ENCODE measurements at places on chromosomes 4 and X.
A peak's percentile ranks its signal among the peaks of the same experiment; 100 is the strongest.

DNA sequence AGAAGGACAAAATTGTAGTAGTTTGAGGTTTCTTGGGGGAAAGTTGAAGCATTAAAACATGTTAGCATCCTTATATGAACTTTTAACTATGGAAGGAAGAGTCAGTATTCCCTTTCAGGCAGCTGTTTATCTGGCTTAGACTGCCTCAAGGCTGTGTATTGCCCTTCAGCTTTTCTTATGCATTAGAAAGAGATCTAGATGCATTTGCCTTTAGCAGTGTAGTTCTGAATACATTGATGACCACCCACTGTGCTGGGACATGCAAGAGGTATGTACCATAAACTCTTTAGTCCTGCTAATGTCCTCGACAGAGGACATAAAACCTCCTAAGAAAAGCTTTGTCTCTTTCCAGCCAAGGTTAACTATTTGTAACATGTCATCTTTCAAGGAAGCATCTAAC, 2.9 kb downstream of the FAM200B start:
- no peak for DNase-seq

DNA sequence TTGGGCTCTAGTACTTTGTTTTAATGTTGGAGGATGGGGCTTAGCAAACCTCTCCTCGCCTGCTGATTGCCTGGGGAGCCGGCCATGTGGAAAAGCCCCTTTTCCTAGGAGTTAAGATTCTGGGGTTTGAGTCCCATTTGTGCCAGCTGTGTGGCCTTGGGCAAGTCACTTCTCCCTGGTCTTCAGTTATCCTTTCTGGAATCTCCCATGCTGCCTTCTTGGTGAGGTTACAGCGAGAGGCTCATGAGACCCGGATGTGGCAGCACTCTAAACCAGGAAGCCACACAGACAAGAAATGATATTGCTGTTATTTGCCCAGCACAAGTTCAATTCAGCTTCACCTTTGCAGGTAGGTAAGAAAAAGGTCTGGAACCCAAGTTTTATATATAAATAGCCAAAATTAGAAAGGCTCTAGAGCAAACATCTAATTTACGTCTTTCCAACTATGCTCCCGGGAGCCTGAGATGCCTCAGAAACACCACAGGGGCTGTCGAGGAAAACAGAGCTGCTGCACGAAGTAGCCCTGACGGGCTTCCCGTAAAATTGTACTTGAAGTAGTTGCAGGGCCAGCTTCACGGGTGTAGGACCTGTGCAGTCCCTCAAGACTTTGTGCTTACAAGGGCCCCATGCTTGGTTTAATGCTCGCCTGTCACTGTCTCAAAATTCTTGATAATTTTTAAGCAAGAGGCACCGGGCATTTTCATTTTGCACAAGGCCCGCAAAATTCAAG, 8.3 kb upstream of the SASH3 start:
- no peak for DNase-seq

- DNase-seq, result no peak
Measured at GRCh38 chr4:29734343-29735213, 985.6 kb upstream of the PCDH7 start.

- DNase-seq, result peak; percentile 90
Measured at GRCh38 chr4:109560687-109561461, 828 bp downstream of the MCUB start.

DNA sequence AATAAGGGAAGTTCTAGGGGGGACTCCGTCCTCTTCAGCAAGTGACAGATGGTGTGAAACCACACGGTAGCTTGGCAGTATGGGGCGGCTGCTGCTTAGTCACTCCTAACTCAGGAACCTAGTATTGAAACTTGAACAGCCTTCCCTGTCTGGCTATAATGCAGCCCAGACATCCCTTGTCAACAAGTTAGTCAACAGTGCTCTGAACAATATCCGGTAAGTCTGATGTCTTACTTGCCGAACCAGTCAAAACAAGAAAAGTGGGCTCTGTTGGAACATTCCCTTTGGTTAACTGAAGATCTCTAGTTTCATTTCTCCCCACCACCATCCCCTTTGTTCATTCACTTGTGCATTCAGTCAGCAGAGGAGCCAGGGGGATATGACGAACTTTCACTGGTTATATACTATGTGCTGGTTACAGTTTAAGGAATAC, 18.7 kb upstream of the CXCL13 start:
- peak; percentile 32 for DNase-seq

DNA sequence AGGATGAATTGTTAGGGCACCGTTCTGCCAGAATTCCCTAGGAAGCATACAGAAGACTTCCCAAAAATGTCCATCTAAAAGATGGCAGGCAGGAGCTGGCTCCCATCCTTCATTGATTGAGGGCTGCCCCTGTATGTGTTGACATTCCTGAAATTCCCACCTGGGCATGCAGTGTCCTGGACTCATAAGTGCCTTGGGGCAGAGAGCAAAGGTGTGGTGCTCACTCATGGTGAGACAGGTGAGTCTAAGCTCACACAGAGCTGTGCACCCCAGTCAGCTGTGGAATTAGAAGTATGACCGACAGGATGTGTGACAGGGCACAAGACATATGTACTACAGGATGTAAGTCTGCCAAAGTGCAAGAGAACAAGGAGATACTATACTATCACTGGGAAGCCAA, 271.9 kb downstream of the MID1IP1 start:
- no peak for DNase-seq

- no peak for DNase-seq
Measured at GRCh38 chr4:122873821-122874593, 47.4 kb downstream of the FGF2 start.

DNA sequence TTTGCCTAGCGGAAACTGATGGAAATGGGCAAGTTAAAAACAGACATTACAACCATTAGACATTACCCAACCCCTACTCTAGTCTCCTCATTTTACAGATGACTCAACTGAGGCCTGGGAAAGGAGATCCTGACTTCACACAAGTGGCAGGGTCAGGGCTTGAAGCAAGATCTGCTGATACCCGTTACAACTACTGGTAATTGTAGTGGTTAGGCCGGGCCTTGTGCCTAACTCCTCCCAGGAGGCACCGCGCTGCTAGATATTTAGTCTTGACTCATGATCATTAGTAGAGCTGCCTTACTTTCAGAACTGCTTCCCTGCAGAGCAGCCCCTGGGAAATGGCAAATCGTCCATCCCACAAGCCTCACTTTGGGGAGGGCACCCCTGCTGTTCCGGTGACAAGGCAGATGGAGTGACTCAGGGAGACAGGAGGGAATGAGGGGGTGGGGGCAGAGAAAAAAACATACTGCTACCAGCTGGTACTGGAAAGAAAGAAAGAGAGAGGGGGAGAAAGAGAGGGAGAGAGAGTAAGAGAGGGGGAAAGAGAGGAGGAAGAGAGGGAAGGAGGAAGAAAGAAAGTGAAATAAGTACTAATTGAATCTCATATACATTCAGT, 12.2 kb downstream of the ARHGEF6 start:
- peak; percentile 84 for DNase-seq

DNA sequence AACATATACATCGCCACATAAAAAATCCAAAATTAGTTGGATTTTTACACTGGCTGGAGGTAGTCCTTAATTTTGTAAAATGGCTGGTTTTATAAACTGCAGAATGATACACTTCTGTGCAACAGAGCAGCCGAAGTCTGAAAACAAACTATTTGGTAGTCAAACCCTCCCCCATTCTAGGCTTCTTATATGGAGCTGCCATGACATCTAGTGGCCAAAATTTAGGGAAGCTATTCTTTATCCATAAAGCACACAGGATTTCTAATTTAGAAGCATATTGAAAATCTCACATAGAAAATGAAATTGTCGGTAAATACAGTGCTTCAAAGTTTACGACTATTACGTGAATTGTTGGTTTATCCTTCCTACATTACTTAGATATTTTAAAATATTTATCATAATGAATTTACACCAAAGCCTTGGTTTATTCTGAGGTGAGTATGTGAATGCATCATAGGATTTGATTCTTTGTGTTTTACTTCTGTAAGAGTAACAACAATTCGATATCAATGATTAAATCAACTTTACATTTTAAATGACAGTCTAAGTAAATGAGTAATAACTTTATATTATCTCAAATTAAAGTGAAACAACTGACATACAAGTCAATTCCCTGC, 113.4 kb upstream of the FAM241A start:
- DNase-seq, result peak; percentile 59

GRCh38 chrX:129718676-129719075, 20.1 kb upstream of the XPNPEP2 start:
- DNase-seq, result no peak

- peak; percentile 49 for DNase-seq
Measured at GRCh38 chr4:48195374-48195773, 61.3 kb upstream of the TXK start.

GRCh38 chr4:147778942-147779341, 47.1 kb downstream of the ARHGAP10 start:
- no peak for DNase-seq

GRCh38 chr4:187598196-187598595, 397.4 kb upstream of the ZFP42 start:
- no peak for DNase-seq

DNA sequence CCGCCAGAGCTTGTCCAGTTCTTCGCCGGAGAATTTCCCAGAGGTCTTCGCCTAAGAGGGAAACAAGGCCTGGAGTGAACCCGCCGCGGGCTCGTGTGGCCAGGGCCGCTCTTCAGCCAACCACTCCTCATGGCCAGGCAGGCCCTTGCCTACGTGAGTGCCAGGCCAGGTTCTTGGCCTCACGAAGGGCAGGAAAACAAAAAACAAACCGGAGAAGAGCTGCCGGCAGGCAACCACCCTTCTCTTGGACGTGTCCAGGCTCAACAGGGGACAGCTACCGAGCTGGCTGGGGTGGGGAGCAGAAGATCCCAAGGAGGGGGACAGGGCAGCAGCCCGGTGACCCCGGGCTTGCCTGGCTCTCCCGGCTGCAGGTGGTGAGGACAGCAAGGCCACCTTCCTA, 13.3 kb downstream of the LRPAP1 start:
- DNase-seq, result no peak

GRCh38 chr4:15158406-15159091, 156.3 kb downstream of the CPEB2 start:
- no peak for DNase-seq

DNA sequence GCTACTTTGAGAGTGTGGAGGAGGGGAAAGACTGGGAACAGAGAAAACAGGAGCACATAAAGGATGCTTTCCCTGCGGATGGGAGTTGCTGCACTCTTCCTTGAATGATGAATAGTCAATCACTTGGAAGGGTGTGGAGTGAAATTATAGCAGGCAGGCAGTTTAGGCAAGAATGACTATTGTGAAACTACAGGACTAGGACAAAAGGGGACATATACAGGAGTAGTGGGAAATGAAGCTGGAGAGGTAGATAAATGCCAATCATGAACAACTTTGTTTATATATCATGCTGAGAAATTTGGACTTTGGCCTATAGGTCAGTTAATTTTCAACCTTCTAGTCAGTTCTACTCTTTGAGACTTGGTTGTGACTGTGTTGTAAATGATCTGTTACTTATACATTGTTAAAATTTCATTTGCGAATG, 76.9 kb downstream of the PAQR3 start:
- DNase-seq, result no peak

GRCh38 chrX:54808109-54808604, 612 bp downstream of the MAGED2 start:
- DNase-seq, result no peak

GRCh38 chrX:111892375-111892774, 16.4 kb downstream of the TRPC5OS start:
- no peak for DNase-seq

- DNase-seq, result no peak
Measured at GRCh38 chr4:88940506-88940905, 116.5 kb downstream of the FAM13A start.

DNA sequence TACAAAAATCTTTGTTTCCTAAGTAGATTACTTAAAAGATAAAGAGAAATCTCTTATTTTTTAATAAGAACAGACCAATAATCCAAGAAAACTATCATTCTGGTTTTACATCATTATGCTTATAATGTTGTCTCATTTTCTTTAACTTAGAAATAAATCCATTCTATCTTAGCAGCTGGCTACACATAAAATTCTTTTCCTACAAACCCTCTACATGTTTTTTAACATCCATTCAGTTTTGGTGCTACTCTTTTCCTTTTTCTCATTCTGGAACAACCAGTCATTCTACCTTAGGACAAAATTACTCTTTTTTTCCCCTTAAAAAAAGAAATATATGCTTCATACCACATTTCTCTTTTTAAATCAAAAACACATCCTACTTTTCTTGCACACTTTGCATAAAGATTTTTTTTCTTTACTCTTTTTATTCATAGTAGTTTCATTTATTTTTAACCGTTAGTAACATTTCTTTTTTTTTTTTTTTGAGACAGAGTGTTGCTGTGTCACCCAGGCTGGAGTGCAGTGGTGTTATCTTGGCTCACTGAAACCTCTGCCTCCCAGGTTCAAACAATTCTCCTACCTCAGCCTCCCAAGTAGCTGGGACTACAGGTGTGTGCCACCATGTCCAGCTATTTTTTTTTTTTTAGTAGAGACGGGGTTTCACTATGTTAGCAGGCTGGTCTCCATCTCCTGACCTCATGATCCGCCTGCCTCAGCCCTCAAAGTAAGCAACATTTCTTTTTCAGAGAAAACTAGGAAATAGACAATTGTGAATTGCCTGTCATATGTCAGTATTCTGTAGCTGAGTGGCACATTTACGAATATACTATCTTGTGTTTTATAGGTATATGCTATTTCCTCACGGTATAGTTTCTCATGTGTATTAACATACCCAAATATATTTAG, 562.8 kb downstream of the ADGRL3 start:
- DNase-seq, result no peak

All from KBM-7 (cell line).